ENCODE measurements at places on chromosomes 1 and 21.
A peak's percentile ranks its signal among the peaks of the same experiment; 100 is the strongest.

GRCh38 chr21:45865106-45865835 lies 116.3 kb upstream of the COL6A1 start:
- DNase-seq = peak; percentile 22

DNA sequence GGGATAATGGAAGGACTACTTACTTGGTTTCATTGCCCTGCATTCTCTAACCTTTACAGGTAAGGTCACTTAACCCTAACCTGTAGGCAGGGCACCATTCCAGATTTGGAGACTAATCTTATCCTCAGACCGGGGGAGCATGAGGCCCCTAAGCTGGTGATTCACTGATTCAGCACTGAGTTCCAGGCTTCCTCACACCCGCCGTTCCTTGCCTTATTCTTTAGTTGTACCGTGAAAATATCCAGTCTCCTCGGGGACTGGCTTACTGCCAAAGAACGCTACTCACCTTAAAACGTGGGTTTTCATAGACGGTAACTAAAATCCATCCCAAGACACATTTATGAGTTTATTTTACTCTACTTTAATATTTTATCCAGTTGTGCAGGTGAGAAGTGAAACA lies 44.3 kb upstream of the COL24A1 start:
- no peak for DNase-seq

GRCh38 chr1:43065191-43065590 lies 106.5 kb upstream of the SLC2A1 start:
- no peak for DNase-seq

- no peak for DNase-seq
Measured at GRCh38 chr1:30575066-30575465, 148.3 kb downstream of the MATN1 start.

DNA sequence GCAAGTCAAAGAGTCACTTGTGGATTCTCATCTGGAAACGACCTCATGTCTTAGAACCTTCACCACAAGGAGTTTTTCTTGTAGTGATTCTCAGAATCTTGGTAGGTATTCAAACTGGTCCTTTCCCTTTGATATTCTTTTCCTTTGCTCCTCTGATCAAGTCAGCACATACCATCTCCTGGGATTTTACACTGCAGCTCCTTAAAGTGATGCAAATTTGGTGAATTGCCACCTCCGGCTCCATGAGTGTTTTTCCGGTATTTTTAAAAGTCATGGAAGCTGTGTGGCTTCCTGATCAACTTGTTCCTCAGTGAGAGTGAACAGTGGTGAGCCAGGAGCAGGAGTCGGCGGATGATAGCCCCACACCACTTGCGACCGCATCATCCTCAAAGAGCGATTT lies 182.1 kb upstream of the DAB1 start:
- DNase-seq = no peak

DNA sequence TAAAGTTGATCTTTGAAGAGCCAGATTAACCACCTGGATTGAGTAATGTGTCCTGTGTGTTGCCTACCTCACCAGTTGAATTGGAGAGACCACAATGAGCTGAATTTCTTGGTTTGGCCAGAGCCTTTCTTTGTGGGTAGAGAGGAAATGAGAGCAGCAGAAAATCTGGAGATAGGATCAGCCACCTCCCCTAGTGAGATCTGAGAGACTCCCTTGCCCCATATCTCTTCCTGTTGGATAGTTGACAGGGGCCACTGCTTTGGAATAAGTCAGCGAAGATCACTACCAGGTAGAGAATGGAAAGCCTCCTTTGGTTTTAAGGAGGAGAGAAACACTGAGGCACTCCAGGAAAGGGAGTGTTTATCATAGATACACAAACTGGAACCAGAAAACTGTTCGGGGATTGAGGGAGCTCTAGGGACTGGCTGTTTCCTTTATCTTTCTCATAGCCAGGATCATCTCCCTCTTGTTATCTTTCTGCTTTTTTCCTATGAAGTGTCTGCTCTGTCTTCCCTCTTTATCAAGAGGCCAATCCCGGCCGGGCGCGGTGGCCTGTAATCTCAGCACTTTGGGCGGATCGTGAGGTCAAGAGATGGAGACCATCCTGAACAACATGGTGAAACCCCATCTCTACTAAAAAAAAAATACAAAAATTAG lies 21.3 kb upstream of the ZNF326 start:
- no peak for DNase-seq

DNA sequence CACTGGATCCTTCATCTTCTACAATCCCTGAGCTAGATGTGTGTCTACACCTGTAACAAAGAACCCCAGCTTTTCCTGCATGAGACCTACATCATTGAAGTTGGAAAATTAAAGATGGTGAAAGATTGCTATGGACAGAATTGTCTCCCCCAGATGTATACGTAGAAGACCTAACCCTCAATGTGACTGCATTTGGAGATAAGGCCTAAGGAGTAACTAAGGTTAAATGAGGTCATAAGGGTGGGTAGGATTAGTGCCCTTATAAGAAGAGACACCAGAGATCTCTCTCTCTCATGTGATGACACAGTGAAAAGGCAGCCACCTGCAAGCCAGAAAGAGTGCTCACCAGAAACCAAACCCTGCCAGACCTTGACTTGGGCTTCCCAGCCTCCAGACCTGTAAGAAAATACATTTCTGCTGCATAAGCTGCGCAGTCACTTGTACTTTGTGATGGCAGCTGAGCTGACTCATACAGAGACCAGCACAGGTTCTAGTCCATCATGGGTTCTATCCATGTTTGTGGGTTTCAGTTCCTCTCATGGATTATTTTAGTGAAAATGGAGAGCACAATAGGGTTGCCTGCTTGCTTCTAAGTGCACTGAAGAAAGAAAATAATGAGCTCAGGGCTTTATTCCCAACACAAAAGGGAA lies 180.8 kb downstream of the TPR start:
- no peak for DNase-seq

DNA sequence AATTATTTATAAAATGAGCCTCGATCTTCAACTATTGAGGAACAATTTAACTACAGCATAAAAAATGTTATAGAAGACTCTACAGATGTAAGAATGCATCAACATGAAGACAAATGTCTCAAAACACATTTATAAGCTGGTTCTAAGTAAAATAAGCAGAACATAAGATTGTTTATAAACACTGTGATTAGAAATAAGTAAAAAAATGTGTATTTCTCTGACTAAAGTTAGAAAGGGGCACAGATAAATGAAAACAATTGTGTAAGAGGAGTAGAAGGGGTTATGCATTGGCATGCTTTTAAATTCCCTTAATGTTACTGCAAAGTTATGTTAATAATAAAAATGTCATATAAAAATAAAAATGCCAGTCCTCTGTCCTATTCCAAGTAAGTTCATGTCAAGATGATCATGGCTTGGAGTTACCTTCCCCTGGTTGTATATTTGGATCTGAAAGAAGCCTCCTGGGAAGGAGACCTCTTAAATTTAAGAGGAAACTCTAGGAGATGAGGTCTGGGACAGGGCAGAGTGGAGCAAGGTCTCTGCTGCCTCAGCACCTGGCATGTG lies 70.2 kb upstream of the FAM20B start:
- peak; percentile 58 for DNase-seq
